M059J (cell line): ENCODE measurements at places on chromosomes 11 and 22. TPM values are rescaled to one million over a fixed set of nuclear protein-coding genes. Genes with fewer than 3 reads are reported as not detected.

DNA sequence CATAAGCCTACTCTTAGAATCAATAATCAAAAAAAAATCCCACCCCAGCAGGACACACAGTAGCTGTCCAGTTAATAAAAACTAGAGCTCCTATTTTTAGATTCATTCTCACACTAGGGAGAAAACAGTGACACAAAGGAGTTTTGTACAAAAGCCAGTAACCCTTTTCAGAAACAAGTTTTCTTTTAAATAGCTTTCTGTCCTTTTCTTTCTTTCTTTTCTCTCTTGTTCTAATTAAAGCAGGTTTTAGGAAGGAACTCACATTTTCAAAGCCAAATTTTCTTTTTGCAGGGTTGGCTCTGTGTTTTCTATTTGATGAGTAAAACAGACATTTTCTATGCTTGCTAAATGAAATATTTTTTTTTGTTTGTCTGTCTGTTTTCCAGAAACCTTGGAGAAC is 1390.7 kb downstream of the FAM181B start:
- DNase-seq, result no peak

- DNase-seq, result no peak
Measured at GRCh38 chr11:114080769-114081168, 21.3 kb downstream of the ZBTB16 start.

DNA sequence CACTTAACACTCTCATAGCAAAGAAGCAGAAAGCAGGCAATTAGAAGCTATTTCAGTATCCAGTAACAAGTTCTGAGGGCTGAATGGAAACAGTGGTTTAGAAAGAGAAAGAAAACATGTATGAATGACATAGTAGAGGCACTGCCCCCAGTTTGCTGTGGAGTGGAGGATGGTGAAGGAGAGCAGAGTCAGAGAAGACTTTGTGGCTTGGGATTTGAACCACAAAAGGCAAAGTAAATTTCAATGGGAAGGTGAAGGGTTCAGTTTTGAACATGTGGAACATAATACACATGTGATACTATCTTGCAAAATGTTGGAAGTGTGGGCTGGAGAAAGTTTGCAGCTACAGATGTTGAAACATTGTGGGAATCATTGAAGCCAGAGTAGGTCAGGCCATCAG is 81.4 kb downstream of the SNX19 start:
- no peak for DNase-seq

The MUC6 gene
- total RNA-seq, result not detected in 2 replicates

The APOBEC3C gene
- total RNA-seq, result 10.0 and 13.8 TPM in 2 replicates

The VWCE gene
- total RNA-seq, result not detected in 2 replicates

The OR4D5 gene
- total RNA-seq, result not detected in 2 replicates
